ENCODE measurements at places on chromosomes 5 and 9.

DNA sequence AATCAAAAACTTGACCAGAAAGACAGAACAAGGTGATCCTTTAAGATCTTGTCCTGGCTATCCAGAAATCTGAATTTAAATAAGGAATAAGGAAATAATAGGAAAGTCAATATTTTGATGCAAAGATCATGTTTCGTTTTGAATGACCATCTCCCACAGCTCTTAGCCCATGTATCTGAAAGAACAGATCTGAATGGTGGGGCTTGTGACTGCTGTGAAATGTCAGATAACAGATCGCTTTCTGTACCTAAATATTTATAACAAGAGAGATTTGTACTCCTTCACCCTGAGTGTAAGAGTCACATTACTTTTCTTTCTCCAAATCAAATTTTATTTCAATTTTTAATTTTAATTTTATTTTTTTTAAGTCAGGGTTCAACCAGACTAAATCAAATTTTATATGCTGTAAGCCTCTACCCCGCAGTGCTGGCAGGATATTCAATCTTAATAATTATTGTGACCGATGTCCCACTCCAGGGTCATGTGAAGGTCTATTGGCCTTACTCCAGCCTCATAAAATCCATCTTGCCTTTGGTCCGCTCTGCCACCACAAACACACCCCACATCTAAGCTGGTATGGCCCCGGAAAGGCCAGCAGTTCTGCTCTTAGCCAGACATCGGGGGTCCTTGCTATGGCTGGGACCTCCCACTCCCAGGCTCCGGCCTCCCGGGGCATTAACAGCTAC is 7.0 kb upstream of the SLC26A2 start:
- no peak overlapping the region for H3K4me3 ChIP-seq
- no peak for DNase-seq
- no peaks in the 10 kb centered on the region for H3K4me1 ChIP-seq
- no peak overlapping the region for H3K27ac ChIP-seq

- H3K36me3 ChIP-seq: peaks cover 15% of the 10 kb centered on the region
- DNase-seq: no peak
- H3K4me3 ChIP-seq: peak overlapping the region; percentile 75
Measured at GRCh38 chr5:140344683-140345423, 1.6 kb downstream of the HBEGF start.

DNA sequence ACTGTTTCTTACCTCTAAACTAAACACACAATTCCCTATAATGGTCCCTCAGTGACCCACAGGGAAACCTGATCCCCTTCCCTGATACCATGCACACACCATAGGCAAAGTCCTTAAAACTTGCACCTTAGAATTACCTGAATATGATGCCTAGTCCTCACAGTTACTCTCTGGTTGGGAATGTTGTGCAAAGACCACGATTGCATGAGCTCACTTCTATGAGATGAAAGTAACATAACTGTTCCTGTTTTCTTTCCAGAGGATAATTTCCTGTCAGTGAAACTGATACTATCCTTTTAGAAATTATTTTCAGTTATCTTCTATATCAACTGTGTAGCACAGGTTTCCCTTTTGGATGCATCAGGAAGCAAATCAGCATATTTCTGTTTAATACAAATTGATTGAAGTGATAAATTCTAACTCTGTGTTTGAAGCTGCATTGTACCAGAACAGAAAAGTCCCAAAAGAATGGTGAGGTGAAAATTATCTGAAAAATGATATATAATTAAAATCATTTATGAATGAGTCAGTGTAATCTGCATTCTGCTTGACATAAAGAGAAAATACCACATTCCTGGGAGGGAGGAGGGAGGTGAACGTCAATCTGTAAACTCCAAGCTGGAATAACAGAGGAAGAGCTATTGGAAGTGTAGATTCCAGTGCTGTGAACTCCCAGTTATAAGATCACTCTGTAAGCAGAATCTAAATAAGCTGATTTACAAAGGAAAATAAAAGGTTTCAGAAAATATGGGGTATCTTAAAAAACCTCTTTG is 51.2 kb upstream of the TNFAIP8 start:
- H3K4me3 ChIP-seq: no peak overlapping the region
- H3K27ac ChIP-seq: no peak overlapping the region
- no peaks in the 10 kb centered on the region for H3K27me3 ChIP-seq

DNA sequence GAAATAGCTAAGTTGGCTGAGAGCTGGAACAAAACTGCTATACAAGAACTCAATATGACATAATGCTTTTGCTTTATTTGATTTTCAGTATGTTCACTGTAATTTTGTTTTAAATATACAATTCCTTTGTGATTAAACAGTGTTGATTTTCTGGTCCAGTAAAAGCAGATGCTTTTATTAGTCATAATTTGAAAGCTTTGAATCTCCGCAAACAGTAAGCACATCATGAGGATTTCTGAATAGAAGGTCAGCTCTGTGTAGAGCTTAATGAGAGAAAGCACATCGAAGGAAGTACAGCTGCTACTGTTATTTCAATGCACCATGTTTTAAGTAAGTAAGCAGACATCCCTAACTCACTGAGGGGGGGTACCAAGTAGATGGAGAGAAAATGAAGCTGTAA is 701.3 kb upstream of the ACO1 start:
- H3K27ac ChIP-seq: no peak overlapping the region
- H3K27me3 ChIP-seq: no peaks in the 10 kb centered on the region
- no peaks in the 10 kb centered on the region for H3K4me1 ChIP-seq
- DNase-seq: no peak

GRCh38 chr5:135272311-135272805 is 126.7 kb downstream of the MACROH2A1 start:
- no peaks in the 10 kb centered on the region for H3K4me1 ChIP-seq
- H3K36me3 ChIP-seq: no peaks in the 10 kb centered on the region
- peaks cover 37% of the 10 kb centered on the region for H3K27me3 ChIP-seq
- no peak overlapping the region for H3K4me3 ChIP-seq
- no peak for DNase-seq
- H3K27ac ChIP-seq: no peak overlapping the region

- no peak overlapping the region for H3K27ac ChIP-seq
- no peaks in the 10 kb centered on the region for H3K36me3 ChIP-seq
- no peak for DNase-seq
- no peaks in the 10 kb centered on the region for H3K4me1 ChIP-seq
Measured at GRCh38 chr5:94250985-94251384, 367.4 kb downstream of the KIAA0825 start.

- no peak overlapping the region for H3K27ac ChIP-seq
- H3K36me3 ChIP-seq: peaks cover 17% of the 10 kb centered on the region
- DNase-seq: no peak
- no peaks in the 10 kb centered on the region for H3K27me3 ChIP-seq
Measured at GRCh38 chr9:78261403-78262001, 25.6 kb downstream of the CEP78 start.

DNA sequence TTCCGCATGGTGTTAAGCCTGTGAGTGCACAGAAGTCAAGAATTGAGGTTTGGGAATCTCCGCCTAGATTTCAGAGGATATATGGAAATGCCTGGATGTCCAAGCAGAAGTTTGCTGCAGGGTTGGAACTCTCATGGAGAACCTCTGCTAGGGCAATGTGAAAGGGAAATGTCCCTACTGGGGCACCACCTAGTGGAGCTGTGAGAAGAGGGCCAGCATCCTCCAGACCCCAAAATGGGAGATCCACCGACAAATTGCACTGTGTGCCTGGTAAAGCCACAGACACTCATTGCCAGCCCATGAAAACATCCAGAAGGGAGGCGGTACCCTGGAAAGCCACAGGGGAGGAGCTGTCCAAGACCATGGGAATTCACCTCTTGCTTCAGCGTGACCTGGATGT is 3.6 kb upstream of the SAXO1 start:
- no peak for DNase-seq
- H3K27ac ChIP-seq: no peak overlapping the region
- no peak overlapping the region for H3K4me3 ChIP-seq
- H3K27me3 ChIP-seq: peaks cover 10% of the 10 kb centered on the region
- H3K36me3 ChIP-seq: no peaks in the 10 kb centered on the region

GRCh38 chr5:37838152-37838932 is 1.5 kb downstream of the GDNF start:
- no peak for DNase-seq
- no peak overlapping the region for H3K27ac ChIP-seq
- peak overlapping the region; percentile 68 for H3K4me3 ChIP-seq
- H3K4me1 ChIP-seq: peaks cover 55% of the 10 kb centered on the region
- H3K27me3 ChIP-seq: peaks cover 100% of the 10 kb centered on the region

- H3K4me1 ChIP-seq: no peaks in the 10 kb centered on the region
- no peak for DNase-seq
- no peak overlapping the region for H3K27ac ChIP-seq
- H3K27me3 ChIP-seq: no peaks in the 10 kb centered on the region
Measured at GRCh38 chr9:32970554-32970953, 30.9 kb downstream of the APTX start.

DNA sequence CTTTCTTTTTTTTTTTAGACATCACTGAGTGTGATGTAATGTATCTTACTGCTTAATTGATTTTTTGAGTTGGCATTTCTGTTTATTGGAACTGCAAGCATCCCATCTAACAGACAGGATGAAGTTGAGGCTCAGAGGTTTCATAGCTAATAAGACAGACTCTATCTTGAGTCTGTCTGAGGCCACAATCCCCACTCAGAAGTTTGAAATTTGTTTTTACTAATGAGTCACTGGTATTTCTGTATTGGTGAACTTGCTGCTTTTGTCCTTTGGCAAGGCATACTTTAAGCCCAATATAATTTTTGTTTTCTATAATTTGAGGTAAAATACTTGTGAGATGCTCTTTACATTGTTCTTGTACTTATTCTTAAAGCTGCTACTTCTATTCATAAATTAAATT is 491.2 kb downstream of the PSAT1 start:
- no peaks in the 10 kb centered on the region for H3K27me3 ChIP-seq
- no peaks in the 10 kb centered on the region for H3K4me1 ChIP-seq
- no peak overlapping the region for H3K4me3 ChIP-seq
- H3K36me3 ChIP-seq: no peaks in the 10 kb centered on the region
- no peak overlapping the region for H3K27ac ChIP-seq

DNA sequence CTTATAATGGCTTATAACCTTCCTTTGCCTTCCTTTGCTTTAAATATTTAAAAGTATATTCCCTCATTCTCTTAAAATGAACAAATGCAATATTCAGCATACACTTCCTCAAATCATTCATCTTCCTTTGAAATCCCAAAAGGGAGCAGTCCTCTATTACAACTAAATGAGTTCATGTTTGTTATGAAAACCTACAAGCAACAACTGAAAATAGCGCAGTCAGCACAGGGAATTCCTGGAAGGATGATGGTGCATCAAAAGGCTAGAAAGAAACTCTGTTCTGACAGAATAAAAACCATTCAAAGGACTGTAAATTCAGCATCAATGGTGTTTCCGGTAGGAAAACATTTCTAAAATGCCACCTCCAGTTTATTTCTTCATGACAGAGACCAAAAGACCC is 3.3 kb downstream of the NR6A1 start:
- H3K36me3 ChIP-seq: no peaks in the 10 kb centered on the region
- no peak for DNase-seq
- no peak overlapping the region for H3K27ac ChIP-seq
- no peak overlapping the region for H3K4me3 ChIP-seq

DNA sequence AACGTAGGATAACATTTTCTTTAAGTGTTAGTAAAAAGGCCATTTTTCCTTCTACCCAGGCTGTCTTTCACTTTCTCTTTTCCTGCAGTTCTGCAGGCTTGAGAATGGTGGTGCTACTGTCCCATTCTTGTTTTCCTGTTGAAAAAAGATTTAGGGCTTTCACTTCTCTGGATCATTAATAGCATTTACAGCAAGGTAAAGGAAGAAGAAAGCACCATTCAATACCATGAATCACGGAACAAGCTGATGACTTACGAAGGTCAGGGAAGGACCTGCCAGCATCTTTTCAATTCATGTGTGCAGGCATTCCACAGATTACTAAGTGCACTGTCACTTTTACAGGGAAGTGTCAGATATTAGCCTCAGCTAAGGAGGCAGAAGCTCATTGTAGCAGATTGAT is 292.8 kb downstream of the YTHDC2 start:
- H3K27me3 ChIP-seq: peaks cover 8% of the 10 kb centered on the region
- peak overlapping the region; percentile 4 for H3K4me3 ChIP-seq
- peaks cover 13% of the 10 kb centered on the region for H3K4me1 ChIP-seq
- H3K36me3 ChIP-seq: no peaks in the 10 kb centered on the region

DNA sequence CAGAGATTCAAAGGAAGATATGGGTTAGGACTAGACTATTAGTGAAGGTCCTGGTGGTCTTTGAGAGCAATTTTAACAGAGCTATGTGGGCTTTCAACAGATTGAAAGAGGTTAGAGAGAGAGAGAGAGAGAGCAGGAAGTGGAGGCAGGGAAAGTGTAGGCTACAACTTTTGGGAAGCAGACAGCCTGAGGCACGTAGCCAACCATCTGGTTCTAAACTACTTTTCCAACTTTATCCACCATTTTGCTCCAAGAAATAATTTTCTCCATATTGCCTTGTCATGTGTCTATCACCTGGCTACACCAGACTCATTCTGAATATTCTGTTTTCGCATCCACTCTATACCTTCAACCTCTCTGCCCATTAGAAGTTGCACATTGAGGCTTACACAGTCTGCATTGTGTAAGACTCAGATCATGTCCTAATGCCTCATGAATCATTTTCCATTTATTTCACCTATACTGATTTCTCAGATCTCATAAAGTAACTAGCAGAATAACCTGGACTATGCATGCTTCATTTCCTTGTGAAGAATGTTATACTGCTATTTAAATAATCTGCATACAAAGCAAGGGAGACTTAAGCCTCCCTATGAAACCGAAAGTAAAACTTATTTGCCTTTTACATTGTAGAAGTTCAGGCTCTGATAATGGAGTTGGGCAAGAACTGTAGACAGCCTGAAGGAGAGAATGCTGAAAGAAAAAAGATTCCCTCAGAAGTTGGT is 235.6 kb downstream of the ELAVL2 start:
- no peaks in the 10 kb centered on the region for H3K27me3 ChIP-seq
- peak overlapping the region; percentile 64 for H3K27ac ChIP-seq
- H3K4me1 ChIP-seq: peaks cover 60% of the 10 kb centered on the region
- no peak for DNase-seq

GRCh38 chr9:89165341-89165740 is 13.3 kb downstream of the SHC3 start:
- no peak for DNase-seq
- no peak overlapping the region for H3K27ac ChIP-seq
- no peaks in the 10 kb centered on the region for H3K36me3 ChIP-seq
- no peaks in the 10 kb centered on the region for H3K4me1 ChIP-seq
- no peak overlapping the region for H3K4me3 ChIP-seq
- peaks cover 10% of the 10 kb centered on the region for H3K27me3 ChIP-seq

GRCh38 chr9:110220809-110221208 is 12.8 kb upstream of the C9orf152 start:
- H3K36me3 ChIP-seq: no peaks in the 10 kb centered on the region
- no peak for DNase-seq
- H3K27me3 ChIP-seq: no peaks in the 10 kb centered on the region
- H3K4me1 ChIP-seq: no peaks in the 10 kb centered on the region

- no peaks in the 10 kb centered on the region for H3K27me3 ChIP-seq
- H3K36me3 ChIP-seq: no peaks in the 10 kb centered on the region
- no peaks in the 10 kb centered on the region for H3K4me1 ChIP-seq
- no peak overlapping the region for H3K27ac ChIP-seq
Measured at GRCh38 chr9:5269249-5269715, 35.2 kb downstream of the RLN2 start.
